ENCODE measurements at places on chromosomes 4 and X. TPM values are rescaled to one million over a fixed set of nuclear protein-coding genes. Genes with fewer than 3 reads are reported as not detected.

GRCh38 chrX:103157496-103158316, 57.2 kb upstream of the BEX4 start:
- H3K27me3 ChIP-seq, result no peaks in the 10 kb centered on the region
- no peaks in the 10 kb centered on the region for H3K36me3 ChIP-seq

DNA sequence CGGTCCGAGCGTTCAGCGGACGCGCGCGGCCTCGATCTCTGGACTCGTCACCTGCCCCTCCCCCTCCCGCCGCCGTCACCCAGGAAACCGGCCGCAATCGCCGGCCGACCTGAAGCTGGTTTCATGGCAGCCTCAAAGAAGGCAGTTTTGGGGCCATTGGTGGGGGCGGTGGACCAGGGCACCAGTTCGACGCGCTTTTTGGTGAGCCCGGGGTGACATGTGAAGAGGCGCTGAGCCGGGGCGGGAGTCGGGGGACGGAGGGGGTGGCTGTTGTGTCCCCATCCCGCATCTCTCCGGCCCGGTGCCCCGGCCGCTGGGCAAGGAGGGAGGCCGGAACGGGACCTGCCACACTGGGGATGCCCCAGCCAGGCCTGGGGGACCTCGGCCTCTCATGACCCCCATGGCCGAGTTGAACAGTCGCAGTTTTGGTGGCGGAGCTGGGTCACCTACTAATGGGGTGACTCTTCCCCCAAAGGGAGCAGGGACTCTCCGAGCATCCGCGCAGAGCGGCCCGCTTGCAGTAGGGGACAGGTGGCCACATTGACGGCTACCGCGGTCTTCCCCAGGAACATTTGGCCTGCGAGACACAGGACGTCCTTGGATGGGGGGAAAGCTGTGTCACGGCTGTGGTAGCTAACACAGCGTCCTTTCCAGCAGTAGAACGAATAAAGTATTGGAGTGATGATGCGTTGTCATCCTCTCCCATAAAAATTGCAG, at the start of gene GK:
Gene GK (plus strand): TSS at position 9 of the 717 bp plus-strand sequence. CDS start 115 bp downstream, at position 124.
- DNase-seq, result no peak
- peak within 1 kb of the TSS; percentile 86 for H3K27ac ChIP-seq
- no peaks in the 10 kb centered on the region for H3K27me3 ChIP-seq
- peak within 1 kb of the TSS; percentile 26 for H3K4me3 ChIP-seq
- H3K4me1 ChIP-seq, result no peaks in the 10 kb centered on the region

GRCh38 chr4:93764639-93765246, 63.8 kb upstream of the ATOH1 start:
- no peaks in the 10 kb centered on the region for H3K27me3 ChIP-seq
- DNase-seq, result no peak
- H3K4me3 ChIP-seq, result no peak overlapping the region
- no peaks in the 10 kb centered on the region for H3K4me1 ChIP-seq
- H3K36me3 ChIP-seq, result no peaks in the 10 kb centered on the region

DNA sequence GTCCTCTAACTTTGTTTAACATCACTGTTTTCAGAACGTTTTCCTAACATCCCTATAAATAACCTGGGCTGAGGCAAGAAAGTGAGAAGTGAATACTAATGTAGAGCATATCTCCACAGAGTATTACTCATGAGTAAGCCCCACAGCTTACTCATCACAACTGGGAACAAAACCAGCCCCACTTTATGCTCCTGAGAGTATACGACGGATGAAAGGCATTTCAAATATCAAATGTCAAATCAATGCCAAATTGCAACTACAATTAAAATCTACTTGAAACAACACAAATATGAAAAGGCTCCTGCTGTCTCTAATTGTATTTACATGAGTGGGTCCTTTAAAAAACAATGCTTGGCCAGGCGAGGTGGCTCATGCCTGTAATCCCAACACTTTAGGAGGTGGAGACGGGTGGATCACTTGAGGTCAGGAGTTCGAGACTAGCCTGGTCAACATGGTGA, 41.2 kb downstream of the SH3RF1 start:
- peaks cover 22% of the 10 kb centered on the region for H3K4me1 ChIP-seq
- H3K27me3 ChIP-seq, result no peaks in the 10 kb centered on the region
- no peak overlapping the region for H3K27ac ChIP-seq
- no peak for DNase-seq
- H3K4me3 ChIP-seq, result no peak overlapping the region

DNA sequence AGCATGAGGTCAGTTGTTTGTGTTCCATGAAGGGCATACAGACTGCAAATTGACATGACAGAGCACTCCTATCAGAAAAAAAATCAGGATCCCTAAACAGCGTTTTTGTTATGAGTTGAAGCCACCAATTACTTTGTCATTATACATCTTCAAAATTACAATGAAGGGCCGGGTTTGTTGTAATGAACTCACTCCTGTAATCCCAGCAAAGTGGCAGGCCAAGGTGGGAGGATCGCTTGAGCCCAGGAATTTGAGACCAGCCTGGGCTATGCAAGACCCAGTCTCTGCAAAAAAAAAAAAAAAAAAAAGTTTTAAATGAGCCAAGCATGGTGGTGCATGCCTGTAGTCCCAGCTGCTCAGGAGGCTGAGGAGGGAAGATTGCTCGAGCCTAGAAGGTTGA, 3.5 kb upstream of the DCTD start:
- peaks cover 9% of the 10 kb centered on the region for H3K4me1 ChIP-seq
- no peaks in the 10 kb centered on the region for H3K27me3 ChIP-seq
- no peaks in the 10 kb centered on the region for H3K36me3 ChIP-seq

DNA sequence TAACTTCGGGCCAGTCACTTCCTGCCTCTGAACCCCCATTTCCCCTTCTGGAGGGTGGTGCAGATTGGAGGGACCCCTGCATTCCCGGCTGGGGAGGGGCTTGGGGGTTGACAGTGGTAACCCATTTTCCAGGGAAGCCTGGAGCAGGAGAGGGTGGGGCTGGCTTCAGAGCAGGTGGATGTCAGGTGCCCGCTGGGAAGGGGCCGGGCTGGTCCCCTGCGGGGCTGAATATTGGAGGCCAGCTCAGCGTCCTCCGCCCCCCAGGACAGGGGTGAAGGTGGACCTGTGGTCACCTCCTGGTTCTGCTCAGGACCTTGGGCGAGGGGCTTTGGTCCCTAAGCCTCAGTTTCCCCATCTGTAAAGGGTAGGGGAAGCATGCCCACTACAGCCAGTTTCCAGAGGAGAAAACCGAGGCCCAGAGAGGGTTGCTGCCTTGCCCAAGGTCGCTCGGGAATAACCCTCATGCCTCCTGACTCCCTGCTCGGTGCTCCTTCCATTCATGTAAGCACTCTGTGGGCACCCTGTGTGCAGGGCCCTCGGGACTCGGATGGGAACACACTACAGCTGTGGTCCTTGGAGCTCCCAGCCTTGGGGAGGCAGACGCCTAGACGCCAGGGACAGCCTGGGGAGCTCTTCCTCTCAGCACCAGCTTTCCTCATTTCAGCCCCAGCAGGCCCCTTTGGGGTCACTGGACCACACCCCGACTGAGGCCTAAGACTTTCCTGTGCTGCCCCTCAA, 683 bp downstream of the MAN2B2 start:
- no peak for DNase-seq
- H3K27ac ChIP-seq, result peak overlapping the region; percentile 87
- H3K4me1 ChIP-seq, result peaks cover 13% of the 10 kb centered on the region
- H3K36me3 ChIP-seq, result peaks cover 37% of the 10 kb centered on the region
- no peaks in the 10 kb centered on the region for H3K27me3 ChIP-seq

- no peaks in the 10 kb centered on the region for H3K27me3 ChIP-seq
- no peak for DNase-seq
- no peaks in the 10 kb centered on the region for H3K36me3 ChIP-seq
- H3K4me3 ChIP-seq, result no peak overlapping the region
- H3K27ac ChIP-seq, result no peak overlapping the region
Observed at GRCh38 chr4:169054879-169055278, 44.8 kb upstream of the CBR4 start.

DNA sequence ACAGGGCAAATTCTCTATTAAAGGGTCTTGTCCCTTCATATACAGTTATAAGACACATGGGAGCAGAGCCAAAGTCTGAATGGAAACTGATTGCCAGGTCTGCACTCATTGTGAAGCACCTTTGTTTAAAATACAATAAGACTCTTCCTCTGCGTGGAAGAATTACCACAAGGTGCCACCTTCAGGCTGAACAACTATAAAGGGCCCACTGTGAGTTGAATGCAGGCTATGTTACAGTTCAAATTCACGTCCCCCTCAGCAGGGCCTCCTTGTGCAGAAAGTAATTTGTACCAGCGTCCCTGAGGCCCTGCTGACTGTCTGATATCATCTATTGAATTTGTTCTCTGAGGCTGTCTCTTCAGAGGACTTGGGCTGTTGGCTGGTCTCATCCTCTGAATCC, 225.8 kb upstream of the TEX13C start:
- no peaks in the 10 kb centered on the region for H3K4me1 ChIP-seq
- no peak overlapping the region for H3K4me3 ChIP-seq
- no peak for DNase-seq
- no peak overlapping the region for H3K27ac ChIP-seq
- no peaks in the 10 kb centered on the region for H3K27me3 ChIP-seq
- H3K36me3 ChIP-seq, result no peaks in the 10 kb centered on the region

DNA sequence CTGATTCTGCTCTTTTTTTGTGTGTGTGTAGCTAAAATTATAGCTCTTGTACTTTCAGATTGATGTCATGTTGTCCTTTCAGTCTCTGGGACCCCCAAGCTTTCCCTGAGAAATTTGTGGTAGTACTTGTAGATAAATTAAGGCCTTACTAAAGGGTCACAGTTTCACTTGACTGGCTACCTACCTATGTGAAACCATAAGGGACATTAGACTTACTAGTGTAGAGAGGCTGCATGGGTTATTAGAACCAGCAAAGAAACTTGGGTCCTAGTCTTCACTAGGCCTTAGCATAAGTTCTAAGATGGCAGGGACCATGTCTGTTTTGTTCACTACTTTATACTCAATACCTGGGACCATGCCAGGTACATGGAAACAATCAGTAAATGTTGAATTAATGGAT, 21.4 kb downstream of the WDR44 start:
- no peak for DNase-seq
- no peaks in the 10 kb centered on the region for H3K36me3 ChIP-seq
- H3K4me3 ChIP-seq, result no peak overlapping the region
- H3K27me3 ChIP-seq, result no peaks in the 10 kb centered on the region

DNA sequence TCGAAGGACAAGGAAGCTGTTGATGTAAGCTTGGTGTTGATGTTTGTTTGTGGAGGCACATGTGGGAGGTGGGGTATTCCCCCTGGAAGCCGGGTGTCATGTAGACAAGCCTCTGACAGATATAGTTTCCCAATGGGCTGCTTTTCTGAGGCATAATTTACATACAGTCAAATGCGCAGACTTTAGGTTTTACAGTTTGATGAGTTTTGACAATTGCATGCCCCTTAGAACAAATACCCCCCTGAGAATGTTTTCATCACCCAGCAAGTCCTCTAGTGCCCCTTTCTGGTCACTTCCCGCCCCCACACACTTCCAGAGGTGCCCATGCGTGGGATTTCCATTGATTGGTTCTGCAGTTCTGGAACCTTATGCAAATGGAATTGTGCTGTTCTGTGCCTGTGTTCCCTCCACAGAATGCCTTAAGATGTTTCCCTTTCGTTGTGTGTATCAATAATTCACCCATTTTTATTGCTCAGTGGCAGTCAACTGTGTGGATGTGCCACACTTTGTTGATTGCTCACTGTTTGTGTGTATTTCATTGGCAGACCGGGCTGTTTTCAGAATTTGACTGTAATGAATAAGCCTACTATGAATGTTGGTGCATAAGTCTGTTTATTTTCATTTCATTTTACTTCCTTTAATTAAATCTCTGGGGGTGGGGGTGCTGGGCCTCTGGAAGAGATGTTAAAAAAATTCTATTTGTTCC, 8.5 kb downstream of the EVC start:
- no peak overlapping the region for H3K4me3 ChIP-seq
- H3K27ac ChIP-seq, result no peak overlapping the region
- H3K4me1 ChIP-seq, result no peaks in the 10 kb centered on the region
- DNase-seq, result no peak

DNA sequence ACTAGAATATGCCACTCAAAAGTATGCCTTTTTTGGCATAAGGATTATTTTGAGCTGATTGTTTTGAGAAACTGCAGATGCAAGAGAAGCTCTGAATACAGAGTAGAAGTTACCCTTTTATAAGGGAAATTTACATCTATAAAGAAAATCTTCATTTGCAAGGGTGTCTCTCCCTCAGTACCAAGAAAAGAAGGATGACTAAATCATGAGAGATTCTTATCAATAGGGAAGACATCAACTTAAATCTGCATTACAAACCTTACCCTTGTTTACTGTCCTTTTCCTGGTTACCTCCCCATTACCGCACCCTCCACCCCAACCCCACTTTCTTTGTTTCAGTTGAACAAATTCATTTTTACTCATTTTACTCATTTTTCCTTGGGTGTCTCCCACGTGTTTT, 62.5 kb downstream of the RLIM start:
- no peak overlapping the region for H3K4me3 ChIP-seq
- no peak for DNase-seq
- H3K4me1 ChIP-seq, result no peaks in the 10 kb centered on the region
- H3K27me3 ChIP-seq, result no peaks in the 10 kb centered on the region
- no peaks in the 10 kb centered on the region for H3K36me3 ChIP-seq

DNA sequence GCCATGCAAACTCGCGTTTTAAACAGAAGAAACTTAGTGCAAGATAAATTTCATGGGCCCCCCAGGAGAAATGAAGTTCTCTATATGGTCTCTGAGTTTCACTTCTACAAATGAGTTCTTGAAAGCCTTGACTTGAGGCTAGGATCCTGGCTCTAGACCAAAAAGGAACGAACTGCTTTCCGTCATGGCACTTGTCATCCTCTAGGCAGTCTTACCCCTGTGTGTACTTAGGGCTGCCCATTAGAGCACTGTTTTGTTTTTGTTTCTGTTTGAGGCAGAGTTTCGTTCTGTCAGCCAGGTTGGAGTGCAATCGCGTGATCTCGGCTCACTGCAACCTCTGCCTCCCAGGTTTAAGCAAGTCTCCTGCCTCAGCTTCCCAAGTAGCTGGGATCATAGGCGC, 29.0 kb downstream of the RNF4 start:
- H3K27me3 ChIP-seq, result no peaks in the 10 kb centered on the region
- peaks cover 4% of the 10 kb centered on the region for H3K4me1 ChIP-seq
- no peak overlapping the region for H3K4me3 ChIP-seq
- H3K36me3 ChIP-seq, result peaks cover 54% of the 10 kb centered on the region
- no peak overlapping the region for H3K27ac ChIP-seq

GRCh38 chr4:76283900-76284299, 22.6 kb upstream of the STBD1 start:
- H3K27me3 ChIP-seq, result no peaks in the 10 kb centered on the region
- H3K36me3 ChIP-seq, result no peaks in the 10 kb centered on the region
- no peak overlapping the region for H3K27ac ChIP-seq
- H3K4me3 ChIP-seq, result no peak overlapping the region

GRCh38 chrX:38151441-38151840, 69.2 kb downstream of the SRPX start:
- H3K27me3 ChIP-seq, result no peaks in the 10 kb centered on the region
- H3K27ac ChIP-seq, result no peak overlapping the region
- no peaks in the 10 kb centered on the region for H3K4me1 ChIP-seq
- H3K36me3 ChIP-seq, result no peaks in the 10 kb centered on the region
- no peak for DNase-seq

The ARX gene
- not detected for total RNA-seq

The RCHY1 gene
- 39.5 TPM for total RNA-seq

The RNF113A gene
- total RNA-seq, result 13.9 TPM

The CSAG1 gene
- not detected for total RNA-seq

The MAGED4B gene
- 8.6 TPM for total RNA-seq

The PCDH10 gene
- 0.63 TPM for total RNA-seq

The SLITRK2 gene
- total RNA-seq, result 0.30 TPM

The CDS1 gene
- 6.5 TPM for total RNA-seq

The PPEF2 gene
- total RNA-seq, result not detected

The TMEM33 gene
- total RNA-seq, result 52.7 TPM

The ZNF275 gene
- total RNA-seq, result 5.9 TPM

All from upper lobe of left lung (tissue), 6 donors.